Suppressor macrophage treated with lipopolysaccharide for 4 hours (primary cell): ENCODE measurements at places on chromosomes 3 and 15.
A peak's percentile ranks its signal among the peaks of the same experiment; 100 is the strongest.

- peak; percentile 57 for DNase-seq
Measured at GRCh38 chr3:149277331-149277813, 55.7 kb upstream of the CP start.

- no peak for DNase-seq
Measured at GRCh38 chr15:32642667-32643435, 1.3 kb downstream of the SCG5 start.

GRCh38 chr15:80474224-80475215 lies 70.3 kb downstream of the ARNT2 start:
- peak; percentile 88 for DNase-seq

DNA sequence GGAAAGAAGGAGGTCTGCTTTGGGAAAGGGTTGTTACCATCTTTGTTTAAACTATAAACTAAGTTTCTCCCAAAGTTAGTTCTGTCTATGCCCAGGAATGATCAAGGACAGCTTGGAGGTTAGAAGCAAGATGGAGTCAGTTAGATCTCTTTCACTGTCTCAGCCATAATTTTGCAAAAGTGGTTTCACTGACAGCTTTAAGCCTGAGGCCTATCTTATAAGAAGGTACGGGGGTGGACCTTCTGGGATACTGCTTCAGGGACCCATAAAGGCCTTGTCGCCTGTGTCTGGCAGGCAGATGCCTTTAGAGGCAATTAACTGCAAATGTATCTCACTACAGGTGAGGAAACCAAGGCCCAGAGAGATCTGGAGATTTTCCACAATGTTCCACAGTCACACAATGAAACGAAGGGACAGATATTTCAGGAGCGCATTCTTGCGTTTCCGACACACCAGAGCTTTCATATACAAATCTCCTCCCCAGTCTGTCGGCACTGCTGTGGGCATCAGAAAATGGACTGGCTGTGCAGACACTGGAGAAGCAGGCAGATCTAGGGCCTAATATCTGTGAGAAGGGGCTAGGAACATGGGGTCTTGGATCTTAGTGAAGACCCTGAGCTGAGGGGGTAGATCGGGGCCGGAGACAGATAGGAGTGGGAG lies 169.5 kb upstream of the SMAD3 start:
- DNase-seq, result no peak

- DNase-seq, result no peak
Measured at GRCh38 chr3:8499181-8499611, 2.4 kb upstream of the LMCD1 start.

- DNase-seq, result peak; percentile 79
Measured at GRCh38 chr3:11096266-11097139, 57.8 kb upstream of the HRH1 start.

- no peak for DNase-seq
Measured at GRCh38 chr3:71039332-71039731, 544.2 kb downstream of the FOXP1 start.

DNA sequence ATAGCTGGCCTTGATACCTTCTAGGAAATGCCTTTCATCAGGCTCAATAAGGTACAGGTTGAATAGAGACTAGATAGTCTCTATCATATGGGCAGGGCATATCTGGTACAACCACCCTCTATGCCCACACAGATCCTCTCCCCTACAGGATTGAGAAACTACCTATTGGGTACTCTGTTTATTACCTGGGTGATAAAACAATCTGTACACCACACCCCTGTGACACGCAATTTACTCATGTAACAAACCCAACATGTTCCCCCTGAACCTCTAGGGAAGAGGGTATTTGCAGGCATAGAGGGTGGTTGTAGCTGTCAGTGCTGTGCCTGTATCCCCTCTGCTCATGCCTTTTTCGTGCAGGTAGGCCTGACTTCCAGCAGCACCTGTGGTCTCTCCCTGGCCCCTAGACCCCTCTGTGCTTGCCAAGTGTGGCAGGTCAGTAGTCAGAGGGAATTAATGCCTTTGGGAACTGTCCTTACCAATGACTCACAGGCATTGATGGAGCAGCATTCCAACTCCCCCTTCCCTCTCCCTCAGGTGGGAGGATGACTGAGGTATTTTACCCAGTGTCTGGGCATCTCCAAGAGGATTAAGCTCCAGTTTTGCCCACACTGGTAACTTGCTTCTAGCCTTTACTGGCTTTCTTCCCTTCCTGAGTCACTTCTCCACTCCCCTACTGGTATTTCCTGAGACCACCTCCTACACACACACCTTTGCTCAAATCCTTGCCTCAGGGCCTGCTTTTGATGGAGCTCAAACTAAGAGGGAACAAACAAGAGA lies 18.3 kb downstream of the CLSTN2 start:
- DNase-seq, result no peak

DNA sequence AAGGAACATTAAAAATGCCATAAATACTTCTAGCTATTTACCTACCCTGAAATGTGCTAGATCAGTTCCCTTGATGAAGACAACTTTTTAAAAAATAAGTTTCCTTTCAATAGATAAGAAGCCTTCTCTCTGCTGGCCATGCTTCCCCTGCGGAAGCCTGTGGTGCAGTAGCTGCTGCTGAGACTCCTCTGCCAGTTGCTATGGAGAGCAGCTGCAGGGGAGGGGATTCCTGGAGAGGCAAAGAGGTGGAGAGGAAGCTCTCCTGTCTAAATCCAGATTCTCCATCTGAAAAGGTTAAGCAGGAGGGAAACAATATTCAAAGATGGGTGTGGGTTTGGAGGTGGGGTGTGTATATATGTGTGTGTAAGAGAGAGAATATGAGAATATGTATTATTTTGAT lies 69.8 kb upstream of the BFSP2 start:
- DNase-seq, result no peak

- no peak for DNase-seq
Measured at GRCh38 chr15:92444631-92445030, 51.0 kb downstream of the ST8SIA2 start.

GRCh38 chr3:42180901-42181300 lies 85.1 kb downstream of the CCK start:
- no peak for DNase-seq

DNA sequence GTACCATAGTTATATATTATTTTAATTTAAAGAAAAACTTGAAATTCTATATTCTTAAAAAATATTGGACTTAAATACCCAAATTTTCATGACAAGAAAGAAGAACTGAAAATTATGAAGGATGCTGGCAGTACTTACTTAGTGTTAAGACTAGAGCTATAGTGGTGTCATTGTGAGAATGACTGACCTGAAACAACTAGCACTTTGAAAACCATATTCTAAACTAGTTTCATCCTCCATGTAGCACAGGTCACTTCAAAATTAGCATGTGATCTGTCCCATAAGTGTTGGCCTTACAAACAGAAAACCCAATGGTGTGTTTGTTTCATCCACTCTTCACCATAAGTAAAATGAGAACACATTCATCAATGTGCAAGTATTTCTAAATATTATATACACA lies 208.6 kb downstream of the ZIC4 start:
- DNase-seq, result no peak

- DNase-seq, result no peak
Measured at GRCh38 chr3:30520699-30521098, 85.7 kb upstream of the TGFBR2 start.

GRCh38 chr3:147458995-147459704 lies 50.0 kb downstream of the ZIC1 start:
- no peak for DNase-seq

GRCh38 chr3:138740072-138740471 lies 94.7 kb downstream of the PIK3CB start:
- no peak for DNase-seq

- DNase-seq, result no peak
Measured at GRCh38 chr3:5735896-5736295, 548.4 kb downstream of the EDEM1 start.

DNA sequence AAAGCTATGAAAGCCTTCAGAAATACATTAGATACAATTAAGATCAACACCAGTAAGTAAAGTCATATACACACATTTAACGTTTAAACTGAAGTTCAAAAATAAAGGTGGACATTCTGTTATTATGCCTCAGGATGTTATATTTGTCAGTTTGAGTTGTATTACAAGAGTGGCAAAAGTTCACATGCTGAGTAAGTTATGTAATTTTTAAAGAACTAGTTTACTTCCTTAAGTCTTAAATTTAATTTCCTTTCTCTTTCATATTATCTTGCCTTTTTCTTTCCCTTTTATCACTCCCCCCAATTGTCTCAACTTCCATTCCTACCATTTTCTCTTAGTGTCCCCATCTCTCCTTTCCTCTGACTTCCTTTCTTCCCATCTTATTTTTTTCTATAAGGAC lies 4.9 kb upstream of the GPR87 start:
- DNase-seq, result peak; percentile 31

DNA sequence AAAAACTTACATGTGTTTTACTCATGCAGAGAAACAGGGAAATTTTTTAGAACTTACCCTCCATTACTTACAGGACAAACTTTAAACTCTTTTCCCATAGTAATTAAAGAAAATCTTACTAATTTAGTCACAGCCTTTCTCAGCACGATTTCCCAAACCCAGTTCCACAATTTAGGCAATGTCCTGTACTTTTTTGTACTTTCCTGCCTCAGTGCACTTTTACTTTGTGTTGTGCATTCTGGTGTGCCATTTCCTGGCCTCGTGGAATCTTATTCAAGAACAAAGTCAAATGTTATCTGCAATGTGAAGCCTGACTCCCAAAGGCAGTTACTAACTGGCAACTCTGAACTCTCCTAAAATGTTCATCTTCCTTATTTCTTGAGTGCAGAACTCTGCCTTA lies 1.9 kb downstream of the SLC33A1 start:
- DNase-seq, result peak; percentile 37

DNA sequence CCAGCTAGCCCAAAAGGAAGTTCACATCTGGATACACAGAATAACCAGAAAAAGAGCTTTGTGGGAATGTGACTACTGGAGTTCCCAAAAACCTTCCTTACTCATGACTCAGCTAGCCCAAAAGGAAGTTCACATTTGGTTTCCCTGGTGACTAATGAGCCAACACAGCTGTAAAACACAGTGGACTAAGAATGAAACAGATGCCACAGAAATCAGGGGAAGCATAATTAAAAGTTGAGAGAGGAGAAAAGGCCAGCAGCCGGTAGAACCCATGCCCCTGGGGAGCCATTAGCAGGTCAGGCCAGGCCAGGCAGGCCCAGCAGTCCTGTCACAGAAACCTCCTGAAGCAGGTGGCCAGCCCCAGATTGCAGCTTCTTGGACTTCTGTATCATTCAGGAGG lies 130.3 kb downstream of the GHSR start:
- DNase-seq, result peak; percentile 93

DNA sequence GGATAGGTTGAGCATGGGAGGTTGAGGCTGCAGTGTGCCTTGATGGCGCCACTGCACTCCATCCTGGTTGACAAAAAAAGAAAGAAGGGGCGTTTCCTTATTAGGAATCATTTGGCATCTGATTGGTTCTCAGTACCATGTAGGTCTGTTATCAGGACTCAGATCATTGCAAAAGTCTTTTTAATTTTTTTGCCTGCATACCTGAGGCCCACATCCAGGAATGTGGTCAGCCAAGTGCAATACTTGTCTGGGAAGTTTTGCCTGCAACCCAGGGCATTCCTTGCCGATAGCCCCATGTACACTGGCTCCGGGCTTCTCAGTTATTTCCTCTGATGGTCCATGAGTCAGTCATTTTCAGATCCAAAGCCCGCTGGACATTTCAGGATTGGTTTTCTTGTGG lies 50.1 kb upstream of the CRTC3 start:
- DNase-seq, result no peak

GRCh38 chr3:46812237-46812791 lies 50.9 kb downstream of the MYL3 start:
- peak; percentile 61 for DNase-seq

DNA sequence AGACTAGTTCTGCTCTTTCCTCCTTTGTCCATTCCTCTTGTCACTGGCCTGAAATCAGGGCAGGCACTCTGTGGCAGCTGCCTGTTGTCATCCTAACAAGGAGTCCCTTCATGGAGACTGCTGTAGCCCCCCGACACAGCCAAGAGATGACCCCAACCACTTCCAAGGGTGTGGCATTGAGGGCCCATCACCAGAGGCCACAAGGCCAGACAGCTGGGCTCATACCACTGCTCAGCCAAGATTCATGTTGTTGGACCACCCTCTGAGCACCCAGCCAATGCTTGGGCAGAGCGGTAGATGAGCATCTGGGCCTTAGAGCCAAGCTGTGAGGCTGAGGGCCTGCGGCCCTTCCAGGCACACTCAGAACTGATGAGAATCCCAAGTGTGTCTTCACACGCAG lies 85.4 kb downstream of the EPHB1 start:
- no peak for DNase-seq

DNA sequence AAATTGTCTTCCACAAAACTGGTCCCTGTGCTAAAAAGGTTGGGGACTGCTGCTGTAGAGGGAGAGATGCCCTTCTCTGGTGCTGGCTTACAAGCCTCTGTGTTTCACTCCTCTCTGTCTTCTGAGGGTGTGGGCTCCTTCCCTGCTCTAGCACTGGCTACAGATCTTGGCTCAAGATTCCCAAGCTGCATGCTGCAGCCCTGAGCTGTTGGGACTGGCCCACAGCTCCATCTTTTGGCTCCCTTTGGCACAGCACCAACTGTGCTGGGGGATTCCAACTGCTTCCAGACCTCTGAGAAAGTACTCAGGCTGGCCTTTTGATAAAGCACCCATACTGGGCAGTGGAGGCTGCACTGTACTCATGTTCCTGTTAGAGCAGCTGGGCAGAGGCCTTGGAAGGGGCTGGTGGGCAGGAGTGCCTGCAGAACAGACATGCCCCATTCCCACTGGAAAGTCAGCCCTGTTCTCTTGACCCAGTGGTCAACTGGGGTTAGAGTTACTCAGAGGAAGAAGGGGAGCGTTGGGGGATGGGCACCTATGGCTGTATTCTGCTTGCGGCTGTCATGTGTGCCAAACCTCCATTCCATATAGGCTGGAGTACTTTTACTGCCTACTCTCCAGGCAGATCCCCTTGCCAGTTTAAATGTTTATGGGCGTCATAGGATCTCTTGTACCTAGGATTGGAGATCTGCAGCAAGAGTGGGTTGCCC lies 55.7 kb downstream of the GALK2 start:
- no peak for DNase-seq

GRCh38 chr15:72866866-72867616 lies 83.5 kb upstream of the ADPGK start:
- DNase-seq, result no peak

DNA sequence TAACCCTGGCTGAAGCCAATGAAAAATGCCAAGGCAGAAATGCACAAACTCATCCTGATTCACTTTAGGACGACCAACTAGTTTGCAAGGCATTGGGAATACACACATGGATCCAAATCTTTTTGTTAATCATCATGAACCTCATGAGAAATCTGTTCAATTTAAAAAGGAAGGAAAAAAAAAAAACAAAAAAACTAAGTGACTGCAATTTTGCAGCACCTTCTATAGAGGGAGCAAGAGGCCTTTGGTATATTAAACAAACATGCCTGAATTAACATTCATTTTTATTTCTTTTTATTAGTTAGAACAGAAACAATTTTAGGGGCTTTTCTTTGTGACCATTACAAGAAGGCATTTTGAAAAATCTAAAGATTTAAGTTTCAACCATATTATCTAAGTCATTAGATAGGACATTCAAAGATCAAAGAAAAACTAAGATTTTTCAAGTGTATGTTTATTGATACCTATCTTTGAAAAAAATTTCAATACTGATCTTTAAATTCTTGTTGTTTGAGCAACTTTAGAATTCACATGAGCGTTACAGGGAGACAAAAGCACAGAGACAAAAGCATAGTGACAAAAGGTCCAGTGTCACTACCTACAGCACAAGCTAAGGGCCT lies 182.4 kb downstream of the CBLB start:
- DNase-seq, result peak; percentile 32
